ENCODE measurements at places on chromosomes 4 and X.

GRCh38 chr4:35526456-35526855 is 717.9 kb downstream of the ARAP2 start:
- DNase-seq = no peak

DNA sequence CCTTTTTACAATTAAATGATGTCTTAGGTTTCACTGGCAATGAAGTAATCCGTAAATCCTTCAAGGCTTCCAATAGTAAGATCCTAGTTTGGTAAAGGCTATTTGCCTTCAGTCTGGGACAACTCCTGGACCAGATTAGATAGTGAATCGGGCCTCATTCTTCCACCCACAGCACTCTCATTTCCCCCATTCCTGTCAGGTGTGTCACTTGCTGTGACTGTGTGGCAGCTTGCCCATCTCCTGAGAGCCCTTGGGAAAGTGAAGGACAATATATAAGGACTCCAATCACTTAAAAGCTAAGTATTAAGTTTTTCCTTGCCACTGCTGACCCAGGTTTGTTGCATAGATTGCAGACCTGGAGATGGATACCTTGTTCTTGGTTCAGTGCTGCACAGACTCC is 3.3 kb upstream of the GASK1B start:
- no peak for DNase-seq

- DNase-seq = peak; percentile 57
Measured at GRCh38 chrX:15493118-15493962, at the start of gene PIR. Gene PIR (minus strand): TSS chrX:15493333. CDS start chrX:15491257, 2,076 bp downstream.

GRCh38 chrX:109954333-109954732 is 48.6 kb upstream of the TMEM164 start:
- no peak for DNase-seq

GRCh38 chr4:184540307-184540706 is 66.0 kb upstream of the IRF2 start:
- DNase-seq = no peak

Measured in activated naive CD4-positive, alpha-beta T cell treated with Interleukin-2 at 50 U/mL for 16 hours (primary cell).